Mononuclear cell (primary cell): ENCODE measurements at places on chromosomes 16 and 17. TPM values are rescaled to one million over a fixed set of nuclear protein-coding genes. Genes with fewer than 3 reads are reported as not detected.

The MFAP4 gene
- total RNA-seq = not detected

The CNTNAP1 gene
- 0.84 TPM for total RNA-seq

The CLEC19A gene
- total RNA-seq = not detected

The SP6 gene
- total RNA-seq = 0.21 TPM

The P2RX5 gene
- 15.6 TPM for total RNA-seq

The C16orf89 gene
- not detected for total RNA-seq

The TERB1 gene
- total RNA-seq = 0.42 TPM

The KRTAP4-9 gene
- total RNA-seq = not detected

The TRPV2 gene
- total RNA-seq = 23.1 TPM

The DNAAF1 gene
- total RNA-seq = 25.3 TPM

The SEBOX gene
- not detected for total RNA-seq

The NEK8 gene
- 1.4 TPM for total RNA-seq

The CCL13 gene
- total RNA-seq = not detected

The CA7 gene
- not detected for total RNA-seq

The CLDN9 gene
- total RNA-seq = not detected

The SEPTIN12 gene
- not detected for total RNA-seq

The FOXC2 gene
- not detected for total RNA-seq

The HOXB2 gene
- 7.6 TPM for total RNA-seq

The SNAI3 gene
- total RNA-seq = 6.0 TPM

The HSPB9 gene
- not detected for total RNA-seq

The CENPN gene
- 8.6 TPM for total RNA-seq

The SEZ6L2 gene
- under 0.01 TPM for total RNA-seq

The RANGRF gene
- 5.1 TPM for total RNA-seq
